ENCODE measurements at places on chromosomes 16 and 17.

DNA sequence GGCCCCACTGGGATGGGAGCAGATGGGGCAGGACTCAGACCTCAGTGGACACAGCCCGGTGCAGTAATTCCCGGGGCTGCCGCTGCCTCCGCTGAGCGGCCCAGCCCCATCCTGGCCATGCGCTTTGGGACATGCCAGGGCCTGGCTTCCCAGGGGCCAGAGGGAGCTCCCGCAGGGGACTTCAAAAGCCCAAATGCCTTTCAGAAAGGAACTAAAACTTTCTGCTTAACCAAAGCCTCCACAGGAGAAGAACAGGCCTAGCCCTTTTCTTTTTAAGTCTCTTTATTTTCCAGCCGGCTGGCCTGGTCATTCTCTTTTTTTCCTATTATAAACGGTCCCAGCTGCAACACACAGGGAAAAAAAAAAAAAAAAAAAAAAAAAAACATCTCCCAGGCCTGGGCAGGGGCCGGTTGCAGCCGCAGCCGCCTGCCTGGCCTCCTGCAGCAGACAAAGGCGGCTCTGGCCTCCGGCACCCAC lies 10.7 kb upstream of the ZNF423 start:
- no peak for DNase-seq

DNA sequence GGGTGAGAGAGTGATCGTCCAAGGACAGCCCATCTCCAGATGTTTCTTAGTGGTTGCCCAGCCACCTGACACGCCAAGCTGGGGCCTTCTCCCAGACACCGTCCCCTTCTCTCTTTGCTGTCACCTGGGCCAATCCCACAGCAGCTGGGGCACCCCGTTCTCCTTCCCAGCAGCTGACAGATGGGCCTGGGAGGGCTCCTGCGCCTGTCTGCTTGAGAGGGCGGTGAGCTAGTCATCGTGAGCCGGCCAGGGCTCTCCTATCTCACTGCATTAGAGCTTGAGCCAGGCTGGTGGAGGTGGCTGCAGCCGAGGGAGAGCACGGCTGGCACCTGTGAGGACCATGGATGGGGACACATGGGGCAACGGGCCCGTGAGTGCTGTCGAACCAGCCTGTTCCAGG lies 41.2 kb downstream of the RAB11FIP3 start:
- no peak for DNase-seq

GRCh38 chr16:62985722-62986121 lies 949.5 kb upstream of the CDH8 start:
- no peak for DNase-seq

- no peak for DNase-seq
Measured at GRCh38 chr17:1325766-1326165, 46.3 kb downstream of the TRARG1 start.

GRCh38 chr17:27550974-27551505 lies 79.9 kb upstream of the LGALS9 start:
- DNase-seq = no peak

GRCh38 chr17:47831934-47832327 lies 461 bp downstream of the LRRC46 start:
- no peak for DNase-seq

- DNase-seq = no peak
Measured at GRCh38 chr17:41793784-41794539, 7.5 kb upstream of the JUP start.

DNA sequence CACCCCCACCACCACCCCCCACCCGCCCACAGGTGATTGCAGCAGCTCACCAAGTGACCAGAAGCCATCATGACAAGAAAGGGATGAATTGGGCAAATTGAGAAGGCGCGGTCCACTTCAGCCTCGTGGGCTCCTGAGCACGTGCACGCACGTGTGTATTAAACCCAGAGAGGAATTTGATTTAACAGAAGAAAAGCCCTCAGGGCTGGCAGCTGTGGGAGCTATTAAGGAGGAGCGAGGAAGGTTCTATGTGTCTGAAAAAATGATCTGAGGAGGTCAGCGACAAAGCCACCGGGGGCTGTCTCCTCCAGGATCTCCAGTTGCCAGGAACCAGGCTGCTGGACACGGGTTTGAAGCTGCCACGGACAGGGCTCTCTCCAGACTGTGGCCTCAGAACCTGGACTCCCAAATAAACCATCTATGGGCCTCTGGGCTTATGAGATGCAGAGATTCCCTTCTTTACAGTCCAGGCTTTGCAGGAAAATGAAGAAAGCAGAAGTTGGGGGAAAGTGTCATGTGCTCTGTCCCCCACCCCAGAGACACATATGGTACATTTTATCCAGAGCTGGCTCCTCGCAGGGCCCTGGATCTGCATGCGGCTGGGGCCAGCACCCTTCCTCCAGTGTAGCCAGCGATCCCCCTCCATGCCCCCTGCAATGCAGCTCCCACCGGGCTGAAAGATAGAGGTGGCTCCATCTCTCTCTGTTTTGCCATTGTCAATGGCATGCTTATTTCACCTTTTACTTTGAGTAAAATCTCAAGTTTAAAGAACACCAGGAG lies 219.7 kb upstream of the RPL38 start:
- DNase-seq = no peak

- no peak for DNase-seq
Measured at GRCh38 chr17:64457156-64457555, 8.2 kb downstream of the MILR1 start.

DNA sequence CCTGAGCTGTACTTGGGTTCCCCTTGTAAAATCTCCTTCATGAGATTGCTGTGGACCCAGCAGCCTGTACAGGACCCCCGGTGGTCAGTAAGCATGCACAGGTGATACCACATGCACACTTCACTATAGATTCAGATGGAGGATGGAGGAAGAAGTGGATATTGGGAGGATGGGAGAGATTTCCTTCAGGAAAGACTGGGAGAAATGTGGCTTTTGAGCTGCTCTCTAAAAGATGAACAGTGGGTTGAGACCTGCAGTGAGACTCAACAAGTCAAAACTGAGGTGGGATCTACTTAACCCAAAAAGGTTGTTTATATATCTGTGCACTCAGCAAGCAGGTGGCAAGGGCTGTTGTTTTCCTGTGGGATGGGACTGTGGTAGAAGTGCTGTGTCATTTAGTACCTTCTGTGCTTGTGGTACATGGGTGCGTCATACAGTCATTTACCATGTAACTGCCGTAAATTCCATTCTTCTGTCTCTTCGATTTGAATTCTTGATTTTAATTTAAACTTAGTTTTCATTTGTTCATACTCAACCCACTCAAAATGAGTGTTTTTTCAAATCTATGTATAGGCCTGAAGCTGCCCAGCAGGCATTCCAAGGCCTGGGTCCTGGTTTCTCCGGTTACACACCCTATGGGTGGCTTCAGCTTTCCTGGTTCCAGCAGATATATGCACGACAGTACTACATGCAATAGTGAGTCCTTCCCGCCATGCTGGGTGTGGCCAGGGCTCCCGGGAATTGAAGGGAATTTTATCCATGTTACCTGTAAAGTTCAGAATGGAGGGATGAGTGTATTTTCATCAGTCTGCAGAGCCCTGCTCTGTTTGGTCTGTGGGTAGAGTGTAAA lies 6.9 kb downstream of the HERPUD1 start:
- DNase-seq = peak; percentile 91

GRCh38 chr16:17160920-17161431 lies 309.8 kb downstream of the XYLT1 start:
- DNase-seq = no peak

GRCh38 chr17:50909765-50910605 lies 43.8 kb upstream of the TOB1 start:
- peak; percentile 92 for DNase-seq

GRCh38 chr17:14268264-14268663 lies 31.6 kb upstream of the CDRT15 start:
- DNase-seq = peak; percentile 3

- DNase-seq = no peak
Measured at GRCh38 chr16:81937305-81938038, 73.8 kb downstream of the SDR42E1 start.

DNA sequence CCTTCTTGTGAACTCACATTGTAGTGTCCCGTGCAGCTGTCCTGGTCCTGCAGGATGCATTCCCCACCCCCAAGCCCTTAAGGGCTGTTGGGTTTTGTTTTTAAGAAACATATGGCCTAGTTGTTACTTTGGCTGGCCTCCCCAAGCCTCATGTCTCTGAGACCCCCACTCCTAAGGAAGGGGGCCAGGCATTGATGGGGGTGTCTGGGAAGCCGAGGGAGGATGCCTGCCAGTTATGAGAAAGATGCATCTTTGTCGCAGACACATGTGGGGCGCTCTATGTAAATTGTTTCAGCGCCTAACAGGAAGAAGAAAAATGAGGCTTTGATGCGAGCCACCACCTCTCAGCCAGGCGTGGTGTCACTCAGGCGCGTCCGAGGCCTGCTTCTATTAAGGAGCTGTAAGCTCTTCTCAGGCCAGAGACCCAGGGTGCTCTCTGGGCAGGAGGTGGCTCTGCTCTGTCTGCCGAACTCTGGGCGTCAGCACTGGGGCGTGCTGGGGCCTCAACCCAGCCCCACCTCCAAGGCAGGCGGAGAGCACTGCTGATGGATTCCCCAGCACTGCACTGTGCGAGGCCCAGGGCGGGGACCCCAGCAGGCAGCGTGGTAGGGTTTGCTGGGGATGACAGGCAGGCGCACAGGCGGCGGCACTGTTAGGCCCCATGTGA lies 70.6 kb downstream of the SREBF1 start:
- DNase-seq = no peak

- no peak for DNase-seq
Measured at GRCh38 chr16:11796227-11797165, 562 bp downstream of the ZC3H7A start.

GRCh38 chr16:72753881-72754280 lies 294.0 kb downstream of the ZFHX3 start:
- DNase-seq = no peak

GRCh38 chr17:77569846-77570564 lies 388.5 kb upstream of the TNRC6C start:
- no peak for DNase-seq

DNA sequence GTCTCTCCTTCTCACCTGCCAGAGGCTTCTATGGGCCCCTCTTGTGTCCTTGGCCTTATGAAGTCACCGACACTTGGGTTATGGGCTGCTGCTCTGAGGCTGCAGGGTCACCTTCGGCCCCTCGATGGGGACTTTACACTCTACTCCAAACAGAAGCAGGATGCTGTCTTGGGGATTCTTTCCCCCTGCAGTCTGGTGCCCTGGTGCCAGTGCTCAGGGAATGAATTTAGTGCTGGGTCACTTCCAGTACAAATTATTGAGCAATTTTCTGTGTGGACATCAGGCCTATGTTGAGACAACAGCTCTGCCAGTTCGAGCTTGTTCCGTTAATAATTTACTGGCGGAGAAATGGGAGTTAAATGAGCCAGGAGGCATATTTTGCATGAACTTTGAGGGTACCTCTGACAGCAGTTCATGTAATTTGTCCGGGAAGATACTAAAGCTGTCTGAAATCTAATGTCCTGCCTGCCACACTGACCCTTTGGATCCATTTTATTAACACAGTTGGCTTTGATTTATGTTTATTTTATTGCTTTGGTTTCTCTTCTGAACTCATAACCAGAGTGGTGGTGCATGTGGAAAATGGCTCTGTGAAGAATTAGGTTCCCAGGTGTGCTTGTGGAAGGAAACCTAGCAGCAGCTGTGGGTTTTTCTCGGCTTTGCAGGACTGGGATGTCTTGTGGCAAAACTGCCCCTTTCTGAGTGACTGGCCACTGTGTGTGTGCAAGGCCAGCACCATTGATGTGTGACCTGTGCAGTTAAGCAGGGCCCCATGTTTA lies 34.1 kb upstream of the DHX8 start:
- DNase-seq = no peak

DNA sequence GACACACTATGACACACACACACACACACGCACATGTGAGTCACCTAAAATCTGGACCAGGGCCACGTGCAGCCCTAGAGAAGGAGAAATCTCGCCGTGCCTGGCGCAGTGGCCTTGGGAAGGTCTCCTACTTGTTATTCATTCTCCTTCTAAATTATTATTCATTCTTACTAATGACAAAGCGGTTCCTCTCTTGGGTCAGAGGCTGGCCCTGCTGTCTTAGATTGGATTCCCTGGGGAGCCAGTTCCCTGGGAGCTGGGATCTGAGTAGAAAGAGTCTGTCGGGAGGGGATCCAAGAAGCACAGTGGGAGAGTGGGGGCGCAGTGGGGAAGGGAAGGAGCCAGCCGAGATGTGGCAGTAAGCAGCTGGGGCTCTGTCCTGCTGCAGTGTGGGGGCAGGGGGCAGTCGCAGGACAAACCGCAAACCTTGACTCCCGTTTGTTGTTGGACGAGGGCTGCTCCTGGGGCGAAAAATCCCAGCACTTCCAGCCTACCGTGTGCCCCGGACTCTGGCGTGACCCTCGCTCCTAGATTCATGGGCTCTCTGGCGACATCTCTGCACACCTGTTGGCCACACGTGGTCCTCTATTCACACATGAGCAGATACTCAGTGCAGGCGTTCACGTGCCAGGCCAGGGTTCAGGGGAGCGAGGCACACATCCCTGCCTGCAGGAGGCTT lies 18.7 kb upstream of the JPH3 start:
- no peak for DNase-seq

DNA sequence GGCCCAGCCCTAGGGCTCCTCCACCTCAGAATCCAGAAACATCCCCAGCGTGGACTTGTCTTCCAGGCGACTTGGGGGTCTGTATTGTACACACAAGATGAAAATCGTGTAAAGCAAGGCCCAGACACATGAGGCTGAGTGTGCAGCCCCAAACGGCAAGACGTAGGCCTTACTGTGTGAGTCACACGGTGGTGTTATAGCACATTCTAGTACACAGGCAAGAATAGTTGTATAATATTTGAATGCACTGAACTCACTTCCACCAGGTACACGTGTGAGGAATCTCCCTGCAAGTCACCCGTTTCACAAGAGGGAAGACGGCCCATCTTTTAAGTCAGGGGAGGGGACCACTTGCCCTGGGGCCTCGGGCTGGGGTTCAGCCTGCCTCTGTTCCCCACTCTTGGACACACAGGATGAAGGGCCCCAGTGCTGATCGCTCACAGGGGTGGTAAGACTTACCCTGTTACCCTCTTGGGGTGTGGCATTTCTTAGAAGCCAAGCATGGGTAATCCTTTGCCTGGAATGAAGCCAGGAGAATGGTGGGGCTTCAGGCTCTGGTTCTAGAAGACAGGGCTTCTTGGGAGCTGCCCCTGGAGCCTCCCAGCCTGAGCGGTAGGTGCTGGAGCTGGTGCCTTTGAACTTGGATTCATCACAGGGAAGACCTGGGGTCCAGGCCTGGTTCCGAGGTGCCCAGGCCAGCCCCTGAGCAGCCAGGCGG lies 71.3 kb downstream of the SREBF1 start:
- DNase-seq = no peak

GRCh38 chr17:27602721-27603420 lies 28.1 kb upstream of the LGALS9 start:
- peak; percentile 66 for DNase-seq

- DNase-seq = no peak
Measured at GRCh38 chr17:21474815-21475214, 98.7 kb downstream of the KCNJ12 start.

Data from activated CD4-positive, alpha-beta T cell treated with anti-CD3 and anti-CD28 coated beads, Interleukin-2, amount 50 U/mL, for 16 hours (primary cell).